ENCODE measurements at places on chromosomes 5 and 9.

- no peak for DNase-seq
Measured at GRCh38 chr5:17748941-17749340, 114.7 kb downstream of the TAF11L14 start.

DNA sequence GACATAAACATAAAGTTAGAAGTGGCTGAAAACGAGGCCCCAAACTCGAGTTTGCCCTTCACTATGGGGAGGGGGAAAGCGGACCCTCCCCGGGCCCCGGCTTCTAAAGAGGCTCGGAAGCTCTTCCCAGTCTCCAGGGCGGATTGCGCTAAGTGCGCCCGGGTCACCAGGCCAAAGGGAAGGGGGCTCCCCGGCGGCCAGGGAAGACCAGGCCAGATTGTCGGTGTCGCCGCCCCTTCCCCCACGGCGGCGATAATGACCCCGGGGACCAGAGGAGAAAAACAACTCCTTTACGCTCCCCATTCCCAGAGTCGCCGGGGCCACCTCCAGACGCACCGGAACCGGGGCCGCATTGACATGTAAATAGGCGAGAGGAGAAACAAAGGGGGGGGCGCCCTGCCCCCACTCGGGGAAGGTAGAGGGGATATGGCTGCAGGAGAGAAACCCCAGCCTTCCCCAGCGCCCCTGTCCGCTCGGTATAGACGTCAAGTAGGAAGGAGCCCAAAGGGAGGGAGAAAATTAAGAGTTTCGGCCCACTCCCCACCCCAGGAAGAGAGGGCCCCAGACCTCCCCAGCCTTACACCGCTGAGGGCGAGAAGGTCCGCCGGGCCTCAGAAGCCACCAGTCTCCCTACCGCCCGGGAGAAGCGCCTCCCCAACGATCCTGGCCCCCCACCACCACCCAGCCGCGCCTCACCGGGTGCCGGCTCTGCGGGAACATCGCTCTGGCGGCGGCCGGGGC, 1.7 kb downstream of the TLE1 start:
- DNase-seq, result peak; percentile 47

DNA sequence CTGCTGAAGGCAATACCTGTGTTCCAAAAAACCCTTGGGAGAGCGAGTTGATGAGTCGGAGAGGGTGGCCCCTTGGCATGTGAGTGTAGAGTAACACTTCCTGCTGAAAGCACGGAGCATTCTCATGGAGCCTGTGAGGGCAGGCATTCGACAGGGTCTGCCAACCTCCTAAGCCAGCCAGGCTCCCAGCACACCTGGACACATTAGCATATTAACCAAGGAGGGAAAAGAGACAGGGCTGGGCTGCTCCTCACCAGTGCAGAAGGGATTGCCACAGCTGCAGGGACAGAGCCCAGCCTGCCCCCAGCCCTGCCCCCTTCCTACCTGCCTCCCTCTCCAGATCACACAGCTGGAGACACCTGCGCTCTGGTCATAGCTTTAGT, 46.4 kb upstream of the SEMA4D start:
- no peak for DNase-seq

DNA sequence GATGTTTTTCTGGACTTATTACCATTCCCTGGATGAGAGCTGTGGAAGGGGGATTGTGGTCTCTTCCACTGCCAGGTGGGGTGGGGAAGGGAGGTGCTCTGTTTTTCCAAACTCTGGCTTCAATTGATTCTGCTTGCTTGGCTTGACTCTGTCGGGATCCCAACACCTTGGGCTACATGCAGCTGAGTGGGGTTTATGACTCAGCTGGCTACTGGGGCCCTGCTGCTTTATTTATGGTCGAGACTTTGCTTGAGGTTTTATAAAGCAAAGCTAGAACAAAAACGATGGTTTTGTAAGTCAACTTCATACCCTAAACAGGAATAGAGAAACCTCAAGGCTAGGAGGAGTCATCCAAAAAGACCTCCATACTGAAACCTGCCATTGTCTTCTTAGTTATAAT, 76.3 kb downstream of the AOPEP start:
- DNase-seq, result peak; percentile 57

DNA sequence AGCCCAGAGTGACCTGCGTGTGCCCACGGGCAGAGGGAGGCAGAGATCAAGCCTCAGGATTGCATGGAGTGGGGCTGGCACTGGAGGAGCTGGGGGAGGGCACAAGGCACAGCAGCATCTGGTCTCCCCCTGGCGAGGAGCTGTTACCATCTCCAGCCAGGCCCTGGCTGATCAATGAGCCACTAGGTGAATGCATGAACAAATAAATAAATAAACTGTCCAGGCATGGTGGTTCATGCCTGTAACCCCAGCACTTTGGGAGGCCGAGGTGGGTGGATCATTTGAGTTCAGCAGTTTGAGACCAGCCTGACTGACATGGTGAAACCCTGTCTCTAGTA, 14.3 kb upstream of the PSMB7 start:
- no peak for DNase-seq

GRCh38 chr5:107724642-107725041, 53.9 kb upstream of the EFNA5 start:
- no peak for DNase-seq

DNA sequence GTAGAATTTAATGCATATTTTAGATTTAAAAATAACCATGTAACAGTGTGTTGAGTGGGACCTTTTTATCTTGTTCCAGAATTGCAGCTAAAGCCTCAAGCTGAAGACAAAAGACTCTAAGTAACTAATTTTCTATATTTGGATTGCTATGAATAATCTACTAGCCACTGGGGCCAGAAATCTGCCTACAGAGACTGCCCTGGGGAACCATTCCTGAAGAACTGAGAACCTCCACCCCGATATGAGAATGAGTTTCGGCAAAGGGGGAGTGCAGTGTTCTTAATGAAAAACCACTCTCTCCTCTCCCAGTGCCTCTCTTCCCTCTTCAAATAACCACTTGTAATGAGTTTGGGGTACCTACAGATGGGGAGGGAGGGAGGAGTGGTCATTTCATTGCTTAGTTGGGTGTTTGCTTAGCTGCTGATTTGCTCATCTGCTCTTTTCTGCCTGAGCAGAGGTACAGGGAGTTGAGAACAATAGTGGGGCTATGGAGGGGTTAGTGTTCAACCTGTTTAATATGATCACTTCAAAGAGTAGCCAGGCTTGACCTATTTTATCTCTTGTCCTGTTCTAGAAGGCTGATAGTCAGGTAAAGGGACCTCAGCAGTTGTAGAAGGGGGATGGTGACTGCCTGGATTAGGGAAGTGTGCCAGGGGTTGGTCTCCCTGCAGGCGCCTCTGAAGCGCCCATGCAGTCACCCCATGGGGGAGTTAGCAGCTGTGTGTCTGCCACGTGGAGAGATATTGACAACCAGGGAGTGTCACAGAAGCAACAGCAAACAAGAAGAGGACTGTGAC, 47.7 kb downstream of the ATG10 start:
- no peak for DNase-seq

DNA sequence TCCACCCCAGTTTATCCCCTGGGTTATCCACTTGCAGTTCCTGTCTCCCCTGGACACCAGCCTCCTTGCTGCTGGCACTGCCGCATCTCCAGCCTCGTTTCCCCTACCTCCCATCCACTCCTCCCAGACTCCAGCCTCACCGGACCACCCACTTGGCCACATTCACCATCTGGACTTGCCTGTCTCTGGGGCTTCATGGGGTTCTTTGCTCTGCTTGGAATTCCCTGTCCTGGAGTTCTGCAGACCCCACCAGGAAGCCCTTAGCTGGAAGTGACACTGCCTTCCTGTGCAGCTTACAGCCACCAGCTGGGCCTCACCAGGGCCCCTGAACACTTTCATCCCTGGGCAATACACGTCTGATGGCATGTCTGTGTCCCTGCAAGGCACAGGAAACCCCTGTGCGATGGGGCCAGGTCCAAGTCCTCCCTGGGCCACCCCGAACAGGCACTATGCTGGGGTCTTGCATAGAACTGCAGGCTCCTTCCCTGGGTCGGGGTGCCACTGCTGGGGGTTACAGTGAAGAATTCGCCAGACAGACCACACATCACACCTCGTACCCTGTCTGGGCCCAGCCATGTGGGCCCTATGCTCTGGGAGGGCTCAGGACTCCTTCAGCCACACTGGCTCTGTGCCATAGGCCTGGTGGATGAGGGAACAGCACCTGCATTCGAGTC, 3.0 kb downstream of the FLT4 start:
- DNase-seq, result peak; percentile 45

Data from SJSA1 (cell line).